ENCODE measurements at places on chromosomes 5 and 9.

GRCh38 chr9:131441441-131441840 lies 47.6 kb downstream of the PRRC2B start:
- DNase-seq, result no peak

- DNase-seq, result no peak
These were observed 724.3 kb downstream of the PRELID2 start for GRCh38 chr5:145110834-145111233.

- no peak for DNase-seq
These were observed 365.0 kb downstream of the DMRT2 start for GRCh38 chr9:1415146-1415545.

DNA sequence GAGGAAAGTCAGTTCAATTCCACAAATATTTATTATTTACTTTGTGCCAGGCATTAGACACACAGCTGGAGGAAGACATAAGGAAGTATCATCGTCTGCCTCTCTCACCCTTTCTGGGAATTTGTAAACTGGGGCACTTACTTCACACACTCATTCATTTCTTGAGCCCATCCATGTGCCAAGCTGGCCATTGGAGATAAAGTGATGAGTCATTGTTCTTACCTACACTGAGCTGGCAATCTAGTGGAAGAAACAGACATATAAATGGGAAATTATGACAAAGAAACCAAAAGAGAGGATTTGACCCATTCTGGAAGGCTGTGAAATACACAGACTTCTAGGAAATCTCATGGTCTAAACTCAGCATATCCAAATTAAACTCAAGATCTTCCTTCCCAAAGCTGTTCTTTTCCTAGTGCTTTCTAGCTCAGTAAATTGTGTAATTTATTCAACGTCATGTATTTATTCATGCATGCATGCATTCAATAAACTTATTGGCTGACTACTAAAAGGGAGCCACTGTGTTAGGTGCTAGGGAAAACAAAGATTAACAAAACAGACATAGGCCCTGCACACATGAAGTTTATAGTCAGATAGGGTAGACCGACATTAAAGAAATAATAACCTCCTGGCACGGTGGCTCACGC lies 65.3 kb downstream of the SH3RF2 start:
- DNase-seq, result no peak
